ENCODE measurements at places on chromosomes 5 and 9.
A peak's percentile ranks its signal among the peaks of the same experiment; 100 is the strongest.

- peak; percentile 53 for DNase-seq
Observed at GRCh38 chr9:8694983-8695588, 895.5 kb upstream of the DMAC1 start.

DNA sequence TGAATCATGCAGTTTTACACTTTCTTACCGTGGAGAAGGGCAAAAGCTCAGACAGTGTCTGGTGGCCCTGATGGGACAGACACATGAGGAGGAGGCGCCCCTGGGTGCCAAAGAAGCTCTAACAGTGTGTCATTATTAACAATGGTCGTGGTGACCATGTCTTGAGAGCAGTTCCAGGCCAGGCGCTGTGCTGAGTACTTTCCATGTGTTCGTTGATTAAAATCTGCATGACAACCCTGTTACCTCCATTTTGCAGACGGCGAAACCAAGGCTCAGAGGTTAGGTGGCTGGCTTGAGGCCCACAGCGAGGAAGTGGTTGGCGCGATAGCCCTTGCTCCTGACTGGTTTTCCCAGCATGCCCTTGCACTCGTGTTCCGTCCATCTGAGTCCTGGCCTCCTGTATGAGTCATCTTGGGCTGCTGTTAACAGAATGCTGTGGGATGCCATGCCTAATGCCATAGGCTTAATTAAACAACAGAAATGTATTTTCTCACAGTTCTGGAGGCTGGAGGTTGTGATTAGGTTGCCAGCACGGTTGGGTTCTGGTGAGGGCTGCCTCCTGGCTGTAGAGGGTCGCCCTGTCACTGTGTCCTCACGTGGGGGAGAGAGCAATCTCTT, 92.0 kb downstream of the AMBP start:
- DNase-seq: no peak

- no peak for DNase-seq
Observed at GRCh38 chr5:160537940-160538339, 116.3 kb downstream of the PTTG1 start.

GRCh38 chr5:75362474-75362975, 25.5 kb downstream of the HMGCR start:
- DNase-seq: no peak

DNA sequence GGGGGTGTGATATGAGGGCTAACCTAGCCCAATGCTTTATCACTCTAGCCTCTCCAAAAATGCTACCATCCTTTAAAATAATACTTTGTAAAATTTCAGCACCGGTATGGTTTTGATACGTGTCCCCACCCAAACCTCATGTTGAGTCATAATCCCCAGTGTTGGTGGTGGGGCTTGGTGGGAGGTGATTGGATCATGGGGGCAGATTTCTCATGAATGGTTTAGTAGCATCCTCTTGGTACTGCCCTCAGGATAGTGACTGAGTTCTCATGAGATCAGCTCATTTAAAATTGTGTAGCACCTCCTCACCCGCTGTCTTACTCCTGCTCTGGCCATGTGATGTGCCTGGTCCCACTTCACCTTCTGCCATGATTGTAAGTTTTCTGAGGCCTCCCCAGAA, 35.0 kb upstream of the ANKH start:
- DNase-seq: no peak

DNA sequence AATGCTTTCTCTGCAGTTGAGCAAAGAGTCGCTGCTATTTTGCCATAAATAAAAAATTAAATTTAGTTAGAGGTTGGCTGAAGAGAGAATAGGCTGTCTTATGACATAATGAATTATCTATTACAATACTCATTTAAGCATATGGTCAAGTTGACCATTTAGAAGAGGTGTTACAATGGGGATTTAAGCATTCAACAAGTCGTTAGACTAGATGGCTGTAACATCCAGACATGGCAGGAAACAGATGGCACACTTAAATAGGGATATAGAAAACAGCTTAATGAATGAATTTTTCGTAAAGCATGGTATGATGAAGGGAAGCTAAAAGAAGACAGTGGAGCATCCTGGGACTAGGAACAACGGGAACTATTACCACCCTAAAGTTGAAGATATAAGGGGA, 160.3 kb upstream of the PTPRD start:
- no peak for DNase-seq

DNA sequence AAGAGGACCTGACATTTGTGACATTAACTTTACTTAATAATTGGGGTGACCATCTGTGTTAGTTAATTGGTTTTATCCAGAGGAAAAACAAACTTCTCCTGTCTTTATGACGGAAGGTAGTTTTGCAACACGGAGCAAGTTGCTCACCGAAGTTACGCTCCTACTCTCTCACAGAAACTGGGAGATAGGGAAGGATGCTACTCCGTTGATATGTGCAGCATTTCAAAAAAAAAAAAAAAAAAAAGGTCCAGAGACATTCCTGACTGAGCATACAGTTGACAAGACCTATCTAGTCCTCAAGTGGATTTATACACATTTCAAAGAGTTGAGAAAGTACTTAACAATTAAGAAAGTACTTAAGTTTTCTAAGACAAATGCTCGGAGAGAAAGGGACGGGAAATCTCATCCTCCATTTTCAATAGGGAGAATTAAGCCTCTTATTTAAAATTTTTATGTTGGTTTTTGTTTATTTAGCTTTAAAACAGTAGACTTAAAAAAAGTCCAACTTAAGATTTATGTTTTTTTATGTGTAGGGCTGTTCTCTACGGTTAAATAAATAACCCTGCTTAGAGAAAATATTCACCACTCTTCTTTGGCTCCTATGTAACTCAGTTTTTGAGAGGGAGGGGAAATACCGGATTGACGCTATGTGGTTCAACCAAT, 455 bp upstream of the FER start:
- no peak for DNase-seq

DNA sequence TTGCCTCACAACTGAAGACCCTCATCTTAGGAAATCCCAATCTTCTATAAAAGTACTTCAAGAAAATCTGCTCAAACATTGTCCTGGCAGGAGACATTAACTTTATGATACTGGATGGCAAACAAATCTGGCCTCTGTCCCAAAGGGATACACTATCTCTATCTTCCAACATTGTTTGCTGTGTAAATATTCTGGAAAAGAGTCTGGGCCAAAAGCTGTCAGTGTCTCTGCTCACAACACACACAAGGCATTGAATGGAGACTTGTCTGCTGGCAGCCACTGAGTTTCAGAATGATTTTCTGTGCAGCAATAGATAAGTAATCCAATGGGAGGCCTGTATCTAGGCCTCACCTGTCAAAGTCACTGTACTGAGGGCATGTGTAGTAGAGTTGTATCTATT, 471.1 kb downstream of the DMAC1 start:
- DNase-seq: no peak

DNA sequence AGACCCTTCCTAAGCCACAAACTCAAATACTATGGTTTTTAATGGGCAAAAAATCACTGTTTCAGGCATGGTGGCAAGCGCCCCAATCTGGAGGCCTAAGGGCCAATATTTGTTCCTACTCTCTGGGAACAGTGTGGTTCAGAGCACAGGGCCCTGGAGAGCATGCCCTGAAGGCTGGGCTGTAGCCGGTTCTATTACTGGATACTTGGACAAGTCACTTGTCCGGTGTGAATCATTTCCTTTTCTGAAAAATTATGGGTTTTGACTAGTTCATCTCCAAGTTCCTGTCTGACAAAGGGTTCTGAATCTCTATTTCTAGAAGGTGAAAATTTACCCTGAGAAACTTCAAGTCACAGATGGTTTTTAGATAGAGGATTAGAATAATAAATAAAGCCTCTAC, 75.0 kb downstream of the OTULIN start:
- DNase-seq: no peak

DNA sequence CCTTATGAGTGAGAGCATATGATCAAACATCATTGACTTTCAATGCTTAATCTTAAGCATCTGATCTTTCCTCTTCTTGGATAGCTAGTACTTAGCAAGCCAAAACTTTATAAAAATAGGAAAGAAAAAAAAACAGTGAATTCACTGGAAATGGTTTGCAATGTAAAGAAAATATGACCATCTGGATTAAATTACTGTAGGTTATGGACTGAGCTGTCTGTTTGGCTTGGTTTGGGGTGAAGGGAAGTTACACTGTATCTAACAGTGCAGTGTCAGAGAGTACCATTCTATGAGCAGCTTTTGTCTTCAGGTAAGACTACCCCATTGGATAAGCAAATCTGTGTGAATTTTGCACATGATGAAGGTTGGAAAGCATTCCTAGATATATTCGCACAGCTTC, 151.4 kb downstream of the TLE1 start:
- no peak for DNase-seq

- DNase-seq: no peak
Observed at GRCh38 chr5:75610201-75610600, 1.1 kb upstream of the ANKDD1B start.

Measured in NCI-H1092 treated with DMSO at 0.1 percent for 48 hours (cell line).